Omental fat pad (tissue), 4 donors: ENCODE measurements at places on chromosomes 4 and X. TPM values are rescaled to one million over a fixed set of nuclear protein-coding genes. Genes with fewer than 3 reads are reported as not detected.

The KLHL34 gene
- total RNA-seq, result not detected

The DCAF4L1 gene
- 0.36 TPM for total RNA-seq

The POF1B gene
- total RNA-seq, result 2.0 TPM

The F8A2 gene
- total RNA-seq, result not detected

The CRMP1 gene
- total RNA-seq, result not detected

The C4orf54 gene
- total RNA-seq, result not detected

The NOCT gene
- total RNA-seq, result 16.8 TPM

The PF4V1 gene
- not detected for total RNA-seq

The MAGEB10 gene
- not detected for total RNA-seq

GRCh38 chr4:106868381-106869035 is 167.6 kb downstream of the DKK2 start:
- no peak for DNase-seq

DNA sequence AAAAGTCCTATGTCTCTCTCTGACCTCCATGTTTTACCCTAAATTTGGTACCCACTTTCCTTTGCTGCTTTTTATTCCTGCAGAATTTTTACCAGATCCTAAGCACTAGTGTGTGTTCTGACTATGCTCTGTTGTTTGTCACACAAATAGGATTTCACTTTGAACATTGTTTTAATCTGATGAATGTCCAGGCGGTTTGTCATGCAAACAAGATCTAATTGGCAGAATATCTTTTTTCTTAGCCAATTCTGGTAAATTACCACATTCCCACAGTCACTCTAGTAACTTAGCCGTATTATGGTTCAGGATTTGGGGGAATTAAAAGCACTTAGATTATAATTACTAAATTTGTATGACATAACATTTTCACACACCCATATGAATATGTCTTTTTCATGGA is 557.2 kb upstream of the BOD1L1 start:
- no peak for DNase-seq

DNA sequence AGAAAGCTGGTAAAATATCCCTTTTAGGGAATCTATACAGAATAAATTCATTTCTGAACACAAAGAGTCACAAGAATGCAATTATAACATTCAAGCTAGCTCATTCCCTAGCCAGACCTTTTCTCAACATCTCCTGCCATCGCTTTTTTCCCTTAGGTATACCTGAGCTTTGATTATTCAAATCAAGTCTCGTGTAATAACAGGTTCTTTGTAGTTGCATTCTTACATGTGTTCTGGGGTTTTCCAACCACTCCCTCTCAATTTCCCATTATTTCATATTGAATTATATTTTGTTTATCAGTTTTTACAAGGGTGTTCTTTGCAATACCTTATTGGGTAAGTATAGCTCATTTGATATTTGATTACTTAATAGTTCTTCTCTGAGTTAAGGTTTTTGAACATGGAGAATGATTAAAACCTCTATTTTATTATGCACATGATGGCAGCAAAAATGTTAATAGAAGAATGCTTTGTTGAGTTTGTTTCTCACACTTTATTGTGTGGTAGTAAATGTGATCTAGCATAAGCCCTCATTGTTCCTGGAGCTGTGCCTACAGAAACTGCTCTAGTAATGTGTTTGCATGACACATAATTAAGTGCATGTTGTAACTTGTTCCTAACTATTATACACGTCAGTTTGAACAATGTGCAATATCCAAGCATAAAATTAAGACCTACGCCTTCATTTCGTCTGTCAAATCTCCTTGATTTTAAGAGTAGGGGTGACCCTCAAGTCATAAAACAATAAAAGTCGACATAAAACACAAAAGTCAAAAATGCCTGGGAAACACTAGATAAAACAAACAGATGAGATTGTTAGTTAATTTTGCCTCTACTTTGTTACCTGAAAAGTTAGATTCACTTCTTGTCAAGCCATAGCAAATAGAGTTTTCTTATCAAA is 124.0 kb upstream of the POF1B start:
- no peak for DNase-seq

GRCh38 chr4:156832886-156833285 is 138.7 kb downstream of the PDGFC start:
- no peak for DNase-seq

GRCh38 chrX:79452881-79453280 is 85.7 kb upstream of the ITM2A start:
- no peak for DNase-seq

GRCh38 chr4:47774079-47774478 is 63.8 kb downstream of the CORIN start:
- no peak for DNase-seq

GRCh38 chr4:40247350-40247749 is 50.5 kb downstream of the RHOH start:
- no peak for DNase-seq

DNA sequence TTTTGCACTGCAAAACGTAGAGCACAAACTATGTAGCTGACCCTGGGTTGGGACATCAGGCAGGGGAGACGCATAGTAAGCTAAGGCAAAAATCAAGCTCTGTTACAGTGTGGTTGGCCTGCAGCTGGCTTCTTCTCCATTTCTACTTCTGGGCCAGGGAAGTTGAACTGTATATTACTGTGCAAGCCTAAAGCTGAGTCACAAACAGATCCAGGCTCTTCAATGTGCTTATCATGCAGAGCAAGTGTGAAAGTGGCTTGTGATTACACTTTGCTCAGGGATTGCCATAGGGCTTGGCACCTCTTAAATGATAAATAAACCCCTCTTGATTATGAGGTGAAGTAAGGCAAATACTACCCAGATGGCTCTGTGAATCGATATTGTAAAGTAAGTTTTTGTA is 40.5 kb downstream of the CLDN34 start:
- no peak for DNase-seq

DNA sequence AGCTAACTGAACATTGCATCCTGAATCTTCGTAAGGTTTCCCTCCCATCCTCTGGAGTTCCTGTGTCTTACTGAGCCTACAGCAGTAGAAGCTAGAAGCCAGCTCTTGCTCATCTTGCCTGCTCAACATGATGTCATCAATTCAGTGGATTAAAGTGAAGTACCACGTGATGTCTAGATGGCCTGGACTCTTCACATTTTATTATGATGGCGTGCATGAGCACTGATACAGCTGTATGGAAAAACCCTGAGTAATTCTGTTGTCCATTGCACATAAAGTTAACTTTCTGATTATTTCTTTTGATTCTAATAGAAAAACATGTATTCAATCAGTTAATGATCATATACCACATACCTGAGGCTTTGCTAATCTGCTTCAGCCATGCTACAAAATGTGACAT is 2387.7 kb upstream of the TENM3 start:
- no peak for DNase-seq

DNA sequence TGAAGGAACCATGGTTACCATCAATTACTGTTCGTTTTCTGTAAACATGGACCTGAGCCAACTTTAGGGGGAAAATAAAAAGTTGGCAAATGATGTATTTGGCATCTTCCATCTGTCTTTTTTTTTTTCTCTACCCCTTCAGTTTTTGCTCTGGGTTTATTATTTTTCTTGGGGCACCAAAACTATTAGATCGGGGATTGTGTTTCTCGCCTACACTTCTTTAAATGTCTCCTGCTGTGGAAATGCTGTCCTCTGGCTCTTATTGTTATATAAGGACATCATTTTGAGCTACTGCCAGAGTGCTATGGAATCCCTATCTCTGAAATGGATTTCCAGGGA is 234.0 kb upstream of the SLIT2 start:
- DNase-seq, result no peak

GRCh38 chr4:112170451-112170993 is 25.3 kb downstream of the FAM241A start:
- DNase-seq, result no peak

DNA sequence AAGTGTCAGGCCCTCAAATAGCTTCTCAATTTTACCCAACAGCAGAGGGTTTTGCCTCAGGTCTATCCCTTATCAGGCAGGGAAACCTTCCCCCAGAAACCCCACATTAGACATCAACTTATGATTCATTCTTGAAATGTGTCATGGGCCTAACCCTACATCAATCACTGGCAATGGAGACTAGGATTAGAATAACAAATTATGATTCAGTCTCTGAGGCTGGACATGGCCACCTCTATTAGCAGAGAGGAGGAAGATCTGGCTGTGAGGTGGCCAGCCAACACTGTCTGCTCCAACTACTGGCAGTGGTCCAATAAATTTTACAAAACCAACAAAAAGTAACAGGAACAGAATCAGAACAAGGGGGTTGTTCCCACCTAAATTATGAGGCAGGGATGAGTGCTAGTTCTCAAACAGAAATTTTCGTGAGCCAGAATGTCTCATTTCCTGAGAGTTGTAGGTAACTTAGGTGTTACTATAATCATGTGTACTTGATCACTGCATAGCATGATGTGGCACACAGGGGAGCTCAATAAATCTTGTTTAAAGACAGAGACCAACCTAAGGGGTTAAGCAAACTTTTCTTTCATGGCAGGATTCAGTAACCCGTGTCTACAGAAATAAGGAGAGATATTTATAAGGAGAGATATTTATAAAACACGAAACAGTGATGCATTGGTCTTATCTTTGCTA is 126.8 kb downstream of the NFKB1 start:
- no peak for DNase-seq

- no peak for DNase-seq
These were observed 5.3 kb downstream of the YIPF7 start for GRCh38 chr4:44646151-44646550.
